NCI-H524 (cell line): ENCODE measurements at places on chromosomes 16 and 17.

DNA sequence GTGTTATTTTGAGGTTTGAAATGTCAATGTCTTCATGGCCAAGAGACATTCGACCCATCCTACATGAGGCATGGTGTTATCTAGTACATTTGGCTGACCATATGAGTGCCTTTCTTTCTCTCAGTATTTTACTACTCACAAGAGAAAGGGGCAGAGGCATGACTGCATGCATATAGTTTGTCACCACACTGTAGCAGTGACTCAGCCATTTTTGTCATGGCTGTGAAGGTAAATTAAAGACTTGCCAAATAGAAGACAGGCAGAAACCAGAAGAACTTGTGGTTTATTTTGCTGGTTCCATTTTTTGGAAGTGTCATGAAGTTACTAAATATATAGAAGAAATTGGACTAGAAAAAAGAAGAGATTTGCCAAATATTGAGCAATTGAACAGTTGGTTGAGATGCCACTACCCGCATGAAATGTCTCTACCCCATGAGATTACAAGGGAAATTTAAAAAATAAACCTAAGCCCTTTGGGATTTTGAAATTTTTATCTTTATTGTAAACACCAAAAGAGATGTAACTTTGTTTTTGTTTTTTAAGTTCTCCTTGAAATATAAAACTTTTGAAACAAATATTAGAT is 170.3 kb downstream of the CHD9 start:
- DNase-seq: no peak

GRCh38 chr17:33234930-33235685 is 58.0 kb downstream of the ASIC2 start:
- no peak for DNase-seq

DNA sequence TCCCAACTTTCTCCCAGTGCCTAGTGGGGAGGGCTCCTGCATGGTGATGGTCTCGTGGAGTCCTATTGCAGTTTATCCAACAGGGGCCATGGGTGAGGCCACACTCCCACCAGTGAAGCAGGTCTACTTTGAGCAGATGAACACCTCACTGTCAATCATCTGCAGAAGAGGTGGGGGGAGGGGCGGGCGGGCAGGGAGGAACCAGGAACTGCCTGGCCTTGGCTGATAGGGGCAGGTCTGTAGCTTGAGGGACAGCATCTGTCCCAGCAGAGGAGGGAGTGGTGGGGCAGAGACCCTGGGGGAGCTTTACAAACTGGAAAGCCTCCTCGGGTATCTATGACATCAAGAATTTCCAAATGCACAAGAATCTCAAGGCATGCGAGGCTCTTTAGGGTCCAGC is 58.7 kb upstream of the ZNF423 start:
- DNase-seq: no peak

GRCh38 chr16:72098936-72099335 is 5.3 kb downstream of the DHX38 start:
- DNase-seq: no peak

DNA sequence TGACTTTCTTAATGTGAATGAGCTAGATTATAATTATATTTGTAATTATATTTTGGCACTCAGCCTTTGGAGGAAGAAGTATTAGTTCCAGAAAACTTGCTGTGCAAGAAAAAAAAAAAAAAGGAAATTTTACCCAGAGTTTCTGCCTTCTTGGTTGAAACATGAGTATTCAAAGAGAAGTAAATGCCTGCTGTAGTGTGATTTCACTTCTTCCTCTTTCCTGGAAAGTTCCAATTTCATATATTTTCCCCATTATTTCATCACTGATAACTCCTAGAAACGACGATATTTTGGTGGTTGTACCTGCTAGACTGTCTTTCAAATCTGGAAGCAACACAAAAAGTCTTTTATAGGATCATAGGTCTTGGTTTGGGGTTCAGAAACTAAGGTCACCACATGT is 20.4 kb upstream of the MPHOSPH6 start:
- DNase-seq: no peak

- DNase-seq: no peak
These were observed 1.2 kb downstream of the RNF167 start for GRCh38 chr17:4941319-4941610.

DNA sequence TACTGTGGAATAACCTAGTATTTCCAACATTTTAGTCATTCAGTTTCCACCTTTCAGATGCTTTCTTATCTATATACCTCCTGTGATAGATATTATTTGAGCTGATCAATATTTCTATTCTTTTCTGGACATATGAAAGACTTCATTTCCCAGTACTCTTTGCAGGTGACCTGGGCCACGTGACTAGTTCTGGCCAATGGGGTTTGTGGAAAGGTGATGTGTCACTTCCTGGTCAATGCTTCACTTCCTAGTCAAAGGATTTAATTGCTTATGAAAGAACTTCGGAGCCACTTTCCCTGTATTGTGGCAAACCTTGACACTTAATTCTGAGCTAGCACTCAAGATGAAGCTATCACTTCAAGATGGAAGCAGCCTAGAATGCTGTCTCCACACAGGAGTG is 248.9 kb upstream of the FOXF1 start:
- DNase-seq: no peak

DNA sequence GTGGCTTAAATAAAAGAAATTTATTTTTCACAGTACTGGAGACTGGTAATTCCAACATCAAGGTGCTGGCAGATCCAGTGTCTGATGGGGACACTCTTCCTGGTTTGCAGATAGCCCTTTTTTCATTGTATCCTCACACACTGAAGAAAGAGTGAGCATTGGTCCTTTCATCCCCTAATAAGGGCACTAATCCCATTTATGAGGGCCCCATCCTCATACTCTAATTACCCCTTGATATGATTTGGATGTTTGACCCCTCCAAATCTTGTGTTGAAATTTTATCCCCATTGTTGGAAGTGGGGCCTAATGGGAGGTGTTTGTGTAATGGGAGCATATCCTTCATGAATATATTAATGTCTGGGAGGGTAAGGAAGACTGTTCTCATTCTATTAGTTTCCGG is 9.4 kb upstream of the FAM20A start:
- DNase-seq: no peak

DNA sequence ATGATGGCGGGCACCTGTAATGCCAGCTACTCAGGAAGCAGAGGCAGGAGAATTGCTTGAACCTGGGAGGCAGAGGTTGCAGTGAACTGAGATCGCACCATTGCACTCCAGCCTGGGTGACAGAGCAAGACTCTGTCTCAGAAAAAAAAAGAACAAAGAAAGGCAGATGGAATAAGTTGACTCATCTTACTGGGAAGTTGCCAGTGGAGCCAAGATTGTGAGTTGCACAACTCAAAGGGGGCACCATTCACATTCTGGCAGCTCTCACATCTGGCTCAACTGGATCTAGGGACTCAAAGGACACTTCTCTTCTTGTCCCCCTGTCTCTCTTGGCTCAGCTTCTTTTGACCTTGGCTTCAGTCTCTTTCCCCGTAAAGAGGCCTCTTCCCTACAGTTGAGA is 53.7 kb upstream of the ETV4 start:
- DNase-seq: no peak

GRCh38 chr17:47145351-47145750 is 43.7 kb downstream of the CDC27 start:
- no peak for DNase-seq

DNA sequence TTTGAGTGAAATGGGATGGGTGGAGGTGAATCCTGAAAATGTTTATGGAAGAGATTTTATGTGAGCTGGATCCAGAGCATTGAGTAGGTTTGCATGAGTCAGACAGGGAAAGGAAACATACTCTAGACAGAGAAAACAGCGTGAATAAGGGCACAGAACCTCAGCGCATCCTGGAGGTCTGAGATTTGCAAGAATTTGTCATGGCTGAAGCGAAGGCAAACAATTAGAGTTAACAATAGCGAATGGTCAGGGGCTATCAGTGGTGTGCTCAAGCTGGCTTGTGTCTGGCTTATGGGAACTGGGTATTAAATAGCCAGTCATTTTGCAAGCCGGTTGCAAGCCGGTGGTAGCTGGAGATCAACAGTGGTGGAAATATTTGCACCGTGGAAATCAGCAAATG is 36.4 kb downstream of the MAP2K6 start:
- DNase-seq: no peak

- peak; percentile 85 for DNase-seq
These were observed 1.0 kb upstream of the HEXIM2 start for GRCh38 chr17:45160447-45161287.

GRCh38 chr17:80457236-80457856 is 19.1 kb downstream of the NPTX1 start:
- DNase-seq: no peak

- DNase-seq: peak; percentile 11
These were observed 9.2 kb upstream of the CCL22 start for GRCh38 chr16:57349212-57350031.

DNA sequence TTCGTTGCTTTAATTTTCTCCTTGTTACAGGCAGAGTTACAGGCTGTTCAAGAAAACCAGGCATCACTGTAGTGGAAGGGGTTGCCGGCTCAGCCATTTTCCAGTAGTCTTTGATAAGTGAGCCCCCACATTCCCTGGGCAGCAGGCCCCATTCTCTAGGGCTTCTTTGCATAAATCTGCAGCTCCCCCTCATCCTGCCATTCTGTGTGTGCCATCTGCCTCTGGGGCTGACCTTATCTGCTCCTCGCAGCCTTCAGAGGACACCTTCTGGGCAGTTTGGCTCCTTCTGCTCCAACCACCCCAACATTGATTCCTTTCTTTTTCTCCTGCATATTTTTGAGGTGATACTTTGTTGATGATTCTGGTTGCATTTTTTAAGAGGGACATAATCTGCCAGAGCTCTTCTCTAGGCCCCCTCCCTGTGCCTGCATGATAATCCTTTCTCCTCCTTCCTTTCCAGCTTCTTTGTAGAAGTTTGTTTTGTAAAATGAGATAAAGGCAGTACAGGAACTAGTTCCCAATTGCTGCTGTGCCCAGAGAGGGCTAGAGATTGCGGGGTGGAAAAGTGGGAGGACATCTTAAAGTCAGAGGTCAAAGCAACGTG is 17.1 kb downstream of the RND2 start:
- DNase-seq: peak; percentile 13

DNA sequence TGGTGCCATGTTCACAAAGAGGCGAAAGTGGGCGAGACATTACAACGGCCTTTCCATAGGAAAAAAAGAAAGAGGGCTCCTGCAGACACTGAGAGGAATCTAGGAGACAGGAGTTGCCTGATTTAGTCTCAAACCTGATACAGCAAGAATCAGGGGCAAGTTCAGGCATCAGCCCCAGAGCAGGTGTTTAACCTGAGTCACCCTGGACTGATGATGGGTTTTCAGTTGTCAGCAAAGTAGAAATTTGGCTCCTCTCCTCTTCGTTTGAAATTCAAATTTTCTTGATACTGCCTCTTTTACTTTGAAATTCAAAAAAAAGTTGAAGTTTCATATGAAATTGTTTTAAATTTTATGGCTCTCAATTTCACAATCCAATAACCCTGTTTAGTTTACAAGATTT is 189.5 kb downstream of the ABCC12 start:
- DNase-seq: no peak

DNA sequence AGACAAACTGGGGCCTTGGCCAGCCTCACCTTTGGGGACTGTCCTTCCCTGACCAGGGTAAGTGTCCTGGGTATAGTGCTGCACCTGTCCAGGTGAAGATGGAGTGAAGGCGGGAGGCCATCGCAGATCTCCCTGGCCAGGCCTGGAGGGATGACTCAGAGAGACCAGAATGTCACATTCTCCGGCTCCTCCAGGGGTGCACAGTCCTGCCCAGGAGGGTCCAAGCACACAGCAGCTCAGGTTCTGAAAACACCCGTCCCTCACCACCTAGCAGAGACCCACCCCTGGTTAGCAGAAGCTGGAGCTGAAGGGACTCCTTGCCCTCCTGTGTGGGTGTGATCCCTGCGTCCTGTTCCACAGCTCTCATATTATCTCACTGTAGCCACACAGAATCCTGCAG is 21.9 kb downstream of the FA2H start:
- DNase-seq: no peak
